NCI-H748 treated with DMSO at 0.1 percent for 48 hours (cell line): ENCODE measurements at places on chromosomes 2 and 18.
A peak's percentile ranks its signal among the peaks of the same experiment; 100 is the strongest.

DNA sequence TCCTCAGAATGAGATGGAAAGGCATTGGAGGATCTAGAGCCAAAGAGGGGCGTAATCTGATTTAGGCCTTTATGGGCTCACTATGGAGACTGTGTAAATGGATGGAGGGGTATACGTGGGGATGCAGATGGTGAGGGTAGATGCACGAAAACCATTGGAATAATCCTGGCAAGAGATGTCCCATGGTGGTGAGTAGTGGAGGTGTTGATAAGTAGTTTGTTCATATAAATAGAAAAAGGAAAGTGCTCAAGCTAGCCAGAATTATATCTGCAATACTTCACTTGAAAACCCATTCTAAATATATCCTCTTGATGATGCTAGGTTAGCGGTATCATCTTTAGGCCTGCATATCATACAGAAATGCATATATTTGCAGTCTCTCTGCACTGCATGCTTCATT lies 459.7 kb downstream of the CDH2 start:
- DNase-seq = no peak

GRCh38 chr2:100857341-100857740 lies 37.4 kb downstream of the NPAS2 start:
- DNase-seq = no peak

DNA sequence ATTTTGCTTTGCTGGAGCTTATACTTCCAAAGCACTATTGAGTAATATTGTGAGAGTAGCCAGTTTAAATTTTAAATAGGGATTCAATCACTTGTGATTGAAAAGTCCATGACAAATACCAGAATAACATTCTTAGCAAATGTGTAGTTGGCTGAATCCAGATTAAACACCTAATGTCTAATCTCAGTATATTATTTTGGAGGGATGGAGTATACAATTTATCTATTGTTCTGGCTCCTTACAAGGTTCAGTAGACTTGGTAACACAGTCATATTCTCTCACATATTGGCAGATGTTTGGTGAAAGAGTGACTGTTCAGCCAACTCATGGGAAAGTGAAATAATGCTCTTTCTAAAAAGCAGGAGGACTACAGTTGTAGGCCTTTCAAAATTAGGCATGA lies 2.2 kb downstream of the UGT1A9 start:
- no peak for DNase-seq

DNA sequence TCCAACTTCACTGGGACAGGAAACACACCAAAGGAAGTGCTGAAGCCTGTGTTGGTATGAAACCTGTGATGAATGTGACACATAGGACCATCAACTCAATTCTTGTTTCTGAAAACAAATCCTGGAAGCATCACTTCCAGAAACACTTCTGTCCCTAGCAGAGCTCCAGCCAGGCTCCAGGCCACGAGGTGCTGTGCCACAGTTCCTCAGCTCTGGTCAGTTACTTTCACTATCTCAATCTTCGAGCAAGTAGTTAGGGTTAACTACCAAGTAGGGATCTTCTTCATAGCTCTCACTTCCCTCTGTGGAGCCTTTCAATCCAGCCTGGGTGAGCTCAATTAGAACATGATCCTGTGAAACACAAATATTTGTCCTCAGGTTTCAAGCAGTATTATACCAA lies 3.6 kb upstream of the LCT start:
- no peak for DNase-seq

GRCh38 chr2:101790416-101790815 lies 92.9 kb downstream of the MAP4K4 start:
- no peak for DNase-seq

- no peak for DNase-seq
These were observed 11.3 kb downstream of the NT5C1B start for GRCh38 chr2:18578033-18578432.

DNA sequence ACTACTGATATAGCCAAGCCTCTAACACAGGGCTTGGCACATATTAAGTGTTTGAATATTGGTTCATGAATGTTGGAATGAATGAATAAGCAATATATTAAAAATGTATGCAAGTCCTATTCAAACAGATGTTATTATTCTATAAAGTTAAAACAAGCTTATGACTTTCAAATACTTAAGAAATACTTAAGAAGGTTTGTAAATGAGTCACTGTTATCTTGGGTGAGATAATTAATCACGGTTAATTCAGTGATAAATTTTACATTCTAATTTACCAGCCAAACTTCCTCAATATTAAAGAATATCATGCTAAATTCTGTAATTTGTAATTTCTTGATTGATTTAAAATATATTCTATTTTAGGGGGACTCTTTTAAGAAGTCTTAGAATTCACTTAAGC lies 74.8 kb downstream of the RBMS1 start:
- no peak for DNase-seq

GRCh38 chr2:221999717-222000116 lies 299.1 kb downstream of the PAX3 start:
- no peak for DNase-seq

DNA sequence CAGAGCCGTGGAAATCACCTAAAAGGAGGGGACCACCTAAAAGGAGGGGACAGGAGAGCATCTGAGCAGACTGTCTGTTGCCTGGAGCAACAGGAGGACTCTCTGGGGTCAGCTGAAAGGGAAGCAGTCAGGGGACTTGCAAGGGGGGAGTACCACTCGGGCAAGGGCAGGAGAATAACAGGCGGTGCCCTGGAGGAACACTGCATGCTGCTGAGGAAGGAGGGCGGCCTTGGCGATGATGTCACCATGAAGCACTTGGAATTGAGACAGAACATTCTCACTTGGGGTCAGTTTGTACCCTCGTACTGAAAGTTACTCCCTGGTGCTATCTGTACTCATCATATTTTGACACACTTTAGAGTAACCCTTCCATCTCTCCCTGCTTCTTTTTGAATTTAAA lies 18.4 kb downstream of the SIX3 start:
- no peak for DNase-seq

- DNase-seq = no peak
These were observed 1044.4 kb upstream of the CNTNAP5 start for GRCh38 chr2:122980671-122981070.

DNA sequence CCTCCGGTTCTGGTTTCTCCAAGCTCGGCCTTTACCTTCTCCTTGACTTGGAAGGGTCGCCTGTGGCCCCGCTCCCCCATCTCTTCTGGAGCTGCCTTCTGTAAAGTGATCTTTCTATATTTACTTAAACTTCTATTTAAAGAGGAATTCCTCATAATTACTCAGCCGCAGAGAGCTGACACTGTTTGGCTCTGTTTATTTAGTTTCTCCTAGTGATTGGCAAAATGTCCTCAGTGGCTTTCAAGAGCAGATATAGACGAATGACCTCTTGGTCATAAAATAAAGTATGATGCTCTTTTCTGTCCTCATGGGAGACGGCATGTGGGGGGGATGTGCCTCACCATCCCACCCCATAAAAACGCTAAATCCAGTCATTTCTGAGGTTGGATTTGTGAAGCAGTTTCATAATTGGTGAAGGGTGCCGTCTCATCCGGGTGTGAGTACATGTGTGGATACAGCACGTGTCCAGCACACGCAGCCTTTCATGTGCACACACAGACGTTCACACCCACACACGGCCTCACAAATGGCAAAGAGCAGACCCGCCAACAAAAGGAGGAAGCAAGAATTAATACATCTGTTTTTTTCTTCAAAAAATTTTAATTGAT lies 43.4 kb upstream of the SMAD7 start:
- peak; percentile 24 for DNase-seq

DNA sequence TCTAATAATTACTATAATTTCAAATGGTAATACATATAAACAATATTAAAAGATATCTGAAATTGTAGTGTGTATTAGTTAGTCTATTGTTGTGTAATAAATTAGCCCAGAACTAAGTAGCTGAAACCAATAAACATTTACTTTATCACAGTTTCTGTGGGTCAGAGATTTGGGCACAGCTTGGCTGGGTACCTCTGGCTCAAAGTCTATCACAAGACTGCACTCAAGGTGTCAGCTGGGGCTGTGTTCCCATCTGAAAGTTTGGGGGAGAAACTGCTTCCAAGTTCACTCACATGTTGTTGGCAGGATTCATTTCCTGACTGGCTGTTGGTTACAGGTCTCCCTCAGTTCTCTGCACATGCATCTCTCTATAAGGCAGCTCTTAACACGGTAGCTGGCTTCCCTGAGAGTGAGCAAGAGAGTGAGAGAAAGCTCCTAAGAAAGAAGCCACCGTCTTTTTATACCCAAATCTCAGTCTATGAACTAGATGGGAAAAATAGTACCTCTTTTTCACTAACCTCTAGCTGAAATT lies 25.6 kb upstream of the WIPF1 start:
- DNase-seq = no peak

DNA sequence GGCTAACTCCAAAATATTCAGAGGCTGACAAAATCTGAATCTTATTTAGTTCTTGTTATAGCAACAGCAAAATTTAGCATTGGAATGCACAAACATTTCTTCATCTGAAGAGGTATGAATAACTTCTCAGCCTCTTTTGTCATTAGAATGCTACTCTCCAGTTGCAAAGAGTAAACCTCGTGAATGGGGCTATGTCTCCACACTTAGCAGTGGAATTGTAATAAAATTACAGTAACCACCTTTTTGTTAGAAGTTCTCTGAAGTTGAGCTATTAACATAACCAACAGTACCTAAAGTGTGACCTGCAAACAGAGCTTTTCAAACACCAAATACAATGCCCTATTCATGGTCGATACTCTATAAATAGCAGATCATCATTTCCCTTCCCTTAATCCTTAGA lies 50.2 kb upstream of the GALNT3 start:
- DNase-seq = no peak

DNA sequence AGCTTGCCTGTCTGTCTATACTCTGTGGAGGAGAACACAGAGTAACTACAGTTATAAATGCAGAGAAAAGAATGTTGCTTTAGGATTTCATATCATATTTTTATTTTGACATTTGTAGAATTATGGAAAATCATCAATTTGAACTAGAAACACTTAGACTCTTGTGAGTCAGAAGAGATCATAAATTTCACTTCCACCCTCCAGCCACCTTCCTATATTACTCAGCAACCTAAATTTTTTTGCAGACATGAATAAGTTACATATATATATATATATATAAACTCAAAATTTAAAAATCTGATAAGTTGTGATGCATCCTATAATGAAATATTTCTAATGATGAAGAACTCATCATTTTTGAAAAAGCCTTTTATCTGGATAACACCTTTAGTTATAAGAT lies 172.3 kb downstream of the PIEZO2 start:
- no peak for DNase-seq
